Left lung (tissue), 14 donors: ENCODE measurements at places on chromosomes 16 and 17.
A peak's percentile ranks its signal among the peaks of the same experiment; 100 is the strongest.

DNA sequence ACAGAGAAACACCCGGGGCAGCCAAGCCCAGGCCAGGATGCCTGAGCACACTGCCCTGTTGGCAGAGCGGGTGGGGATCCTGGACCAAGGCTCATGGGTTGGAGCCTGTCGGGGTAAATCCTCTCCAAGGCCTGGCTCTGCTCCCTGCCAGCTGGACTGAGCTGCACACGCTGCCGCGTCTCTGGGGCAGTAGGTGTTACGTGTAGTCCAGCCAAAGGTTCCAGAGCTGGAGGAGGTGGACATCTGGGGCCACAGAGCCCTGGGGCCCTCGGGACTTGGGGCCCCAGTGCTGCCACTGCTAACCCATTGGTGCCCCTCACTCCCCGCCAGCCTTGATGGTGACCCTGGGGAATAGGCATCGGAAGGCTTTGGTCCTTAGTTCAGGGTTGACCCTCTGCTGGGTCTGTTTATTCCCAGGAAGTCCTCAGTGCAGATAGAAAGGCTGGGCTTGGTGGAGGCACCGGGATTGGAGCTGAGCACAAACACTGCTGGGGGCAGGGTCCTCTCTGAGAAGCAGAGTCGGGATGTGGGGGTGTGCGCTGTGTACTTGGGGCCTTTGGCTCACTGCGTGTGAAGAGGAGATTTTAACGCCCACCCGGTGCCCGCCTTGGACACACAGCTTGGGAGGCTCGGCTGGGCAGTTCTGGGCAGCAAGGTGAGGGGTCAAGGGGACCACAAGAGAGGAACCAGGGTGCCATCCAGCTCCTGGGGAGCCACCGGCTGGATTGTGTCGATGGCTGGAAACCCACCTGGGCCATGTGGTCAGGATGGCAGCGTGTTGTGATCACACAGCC is 16.3 kb upstream of the CBX4 start:
- no peak for DNase-seq

DNA sequence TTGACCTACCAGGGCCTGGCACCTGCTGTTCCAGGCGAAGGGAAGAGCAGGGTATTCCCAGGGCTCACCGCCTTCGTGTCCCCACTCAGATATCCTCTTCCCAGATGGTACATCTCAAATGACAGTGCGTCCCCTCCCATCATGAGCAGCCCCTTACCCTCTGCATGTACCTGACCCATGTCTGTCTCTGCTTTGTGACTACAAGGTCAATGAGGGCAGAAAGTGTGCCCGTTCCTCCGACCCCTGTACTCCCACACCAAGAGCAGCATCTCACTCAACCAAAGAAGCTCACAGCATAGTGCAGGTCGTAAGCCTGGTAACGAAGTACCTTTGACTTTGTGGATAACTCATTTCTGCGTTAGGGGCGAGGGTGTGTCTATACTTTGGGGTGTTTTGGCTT is 142.6 kb downstream of the KATNIP start:
- DNase-seq = no peak

- no peak for DNase-seq
Observed at GRCh38 chr16:23842137-23842600, 6.4 kb downstream of the PRKCB start.

DNA sequence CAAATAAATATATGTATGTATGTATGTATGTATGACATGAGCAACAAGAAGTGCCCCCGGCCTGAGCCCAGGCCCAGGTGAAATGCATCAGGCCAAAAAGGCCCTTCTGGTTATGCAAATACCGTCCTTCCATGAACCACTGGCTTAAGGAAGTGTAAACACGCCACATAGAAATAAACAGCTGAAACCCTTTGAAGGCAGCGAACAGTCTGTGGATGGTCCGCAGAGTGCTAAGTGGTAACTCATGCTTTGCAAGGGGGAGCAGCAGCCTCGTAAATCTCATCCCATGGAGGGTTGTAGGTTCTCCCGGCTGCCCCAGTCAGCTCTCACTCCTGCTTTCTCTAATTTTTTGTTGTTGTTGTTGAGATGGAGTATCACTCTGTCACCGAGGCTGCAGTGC is 36.7 kb downstream of the COTL1 start:
- DNase-seq = no peak

- DNase-seq = no peak
Observed at GRCh38 chr16:3004781-3005284, 7.9 kb upstream of the CLDN9 start.

DNA sequence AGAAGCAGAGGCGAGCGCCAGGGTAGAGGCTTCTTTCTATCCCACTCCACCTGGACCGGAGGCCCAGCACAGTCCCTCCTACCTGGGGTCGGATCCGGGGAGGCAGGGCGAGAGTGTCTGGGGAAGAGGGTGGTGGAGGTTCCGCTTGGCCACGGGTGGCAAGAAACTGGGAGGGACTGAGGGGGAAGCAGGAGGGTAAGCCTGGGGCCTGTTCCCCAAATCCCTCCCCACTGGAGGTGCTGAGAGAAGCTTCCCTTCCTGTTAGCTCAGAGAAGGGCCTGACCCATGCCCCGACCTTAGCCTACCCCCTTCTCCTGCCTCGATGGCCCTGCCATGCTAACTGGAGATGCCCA is 1.8 kb upstream of the TPPP3 start:
- DNase-seq = no peak

DNA sequence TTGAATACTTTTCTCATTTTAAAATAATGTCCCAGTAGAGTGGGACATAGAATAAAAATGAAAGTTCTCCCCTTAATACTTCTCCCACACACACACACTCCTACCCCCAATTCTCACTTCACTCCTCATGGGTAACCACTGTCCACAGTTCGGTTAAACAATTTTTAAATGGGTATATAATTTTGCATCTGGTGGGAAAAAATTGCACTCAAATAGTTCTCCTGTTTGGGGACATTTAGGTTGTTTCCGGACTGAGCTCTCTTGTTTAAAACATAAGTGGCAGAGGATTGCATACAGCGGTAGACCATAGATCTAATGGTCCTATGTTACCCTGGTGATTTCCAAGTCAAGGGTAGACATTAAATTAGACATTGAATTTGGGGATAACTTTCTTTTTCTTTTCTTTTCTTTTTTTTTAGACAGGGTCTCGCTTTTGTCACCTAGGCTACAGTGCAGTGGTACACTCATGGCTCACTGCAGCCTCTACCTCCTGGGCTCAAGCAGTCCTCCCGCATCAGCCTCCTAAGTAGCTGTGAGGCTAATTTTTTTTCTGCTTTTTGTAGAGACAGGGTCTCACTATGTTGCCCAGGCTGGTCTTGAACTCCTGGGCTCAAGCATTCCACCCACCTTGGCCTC is 138.3 kb downstream of the SOCS1 start:
- no peak for DNase-seq

GRCh38 chr17:5022171-5022711 is 13.0 kb downstream of the SLC52A1 start:
- DNase-seq = no peak

DNA sequence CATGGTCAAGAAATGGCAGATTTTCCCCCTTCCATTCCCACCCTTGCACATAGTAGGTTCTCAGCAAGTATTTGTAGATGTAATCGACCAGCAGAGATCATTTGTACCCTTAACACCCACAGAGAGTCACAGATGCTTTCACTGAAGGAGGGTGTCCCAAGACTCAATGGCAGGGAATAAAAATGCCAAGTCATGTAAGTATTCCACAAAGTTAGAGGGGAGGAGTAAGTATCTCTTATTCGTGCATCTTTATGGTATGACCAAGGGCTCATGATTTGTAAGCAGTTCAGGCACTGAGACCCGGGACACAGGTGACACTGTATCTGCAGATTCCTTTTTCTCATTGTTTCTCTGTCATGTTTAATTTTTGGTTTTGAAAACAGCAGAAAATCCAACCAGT is 489.6 kb downstream of the MAF start:
- DNase-seq = no peak

DNA sequence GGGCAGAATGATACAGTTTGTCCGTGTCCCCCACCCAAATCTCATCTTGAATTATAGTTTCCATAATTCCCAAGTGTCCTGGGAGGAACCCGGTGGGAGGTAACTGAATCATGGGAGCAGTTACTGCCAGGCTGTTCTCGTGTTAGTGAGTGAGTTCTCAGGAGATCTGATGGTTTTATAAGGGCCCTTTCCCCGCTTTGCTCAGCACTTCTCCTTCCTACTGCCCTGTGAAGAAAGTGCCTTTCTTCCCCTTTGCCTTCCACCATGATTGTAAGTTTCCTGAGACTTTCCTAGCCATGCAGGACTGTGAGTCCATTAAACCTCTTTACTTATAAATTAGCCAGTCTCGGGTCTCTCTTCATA is 28.9 kb upstream of the SEC14L1 start:
- DNase-seq = no peak

DNA sequence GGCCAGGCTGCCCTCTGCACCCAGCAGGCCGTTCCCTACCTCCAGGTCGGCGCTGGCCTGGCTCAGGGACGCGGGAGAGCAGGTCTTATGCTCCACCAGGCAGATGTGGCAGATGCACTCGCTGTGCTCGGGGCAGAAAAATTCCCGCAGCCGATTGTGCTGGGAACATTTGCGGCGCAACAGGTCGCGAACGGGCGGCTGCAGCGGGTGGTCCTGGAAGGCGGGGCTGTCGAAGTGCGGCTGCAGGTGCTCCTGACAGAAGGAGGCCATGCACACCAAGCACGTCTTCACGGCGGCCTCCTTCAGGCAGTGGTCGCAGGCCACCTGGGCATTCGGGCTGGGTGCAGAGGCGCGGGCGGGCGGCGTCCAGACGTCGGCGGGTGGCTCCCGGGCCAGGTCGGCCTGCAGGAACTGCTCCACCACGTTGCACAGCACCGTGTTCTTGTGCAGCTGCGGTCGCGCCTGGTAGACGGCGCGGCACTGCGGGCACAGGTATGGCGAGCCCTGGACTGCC is 439 bp downstream of the TRIM25 start:
- DNase-seq = peak; percentile 61
